ENCODE measurements at places on chromosomes 6 and 20. TPM values are rescaled to one million over a fixed set of nuclear protein-coding genes. Genes with fewer than 3 reads are reported as not detected.

Gene RNF217
- total RNA-seq = 15.9 TPM

Gene BTBD9
- 6.7 TPM for total RNA-seq

Gene F13A1
- total RNA-seq = not detected

Gene SLC2A10
- 5.4 TPM for total RNA-seq

Gene JAG1
- 113 TPM for total RNA-seq

Gene RGS17
- 3.3 TPM for total RNA-seq

Gene SRMS
- not detected for total RNA-seq

Gene C4B
- 0.77 TPM for total RNA-seq

Gene TUBB2B
- 4.6 TPM for total RNA-seq

Gene OR2H2
- total RNA-seq = not detected

Gene CCN5
- not detected for total RNA-seq

Gene ARMH2
- not detected for total RNA-seq

Gene EDN3
- not detected for total RNA-seq

Gene PMEPA1
- total RNA-seq = 0.51 TPM

Gene SLC17A5
- total RNA-seq = 22.6 TPM

Gene MLIP
- total RNA-seq = 1.3 TPM

Gene FRK
- total RNA-seq = 0.13 TPM

Gene LKAAEAR1
- total RNA-seq = 0.13 TPM

Gene CTAGE9
- not detected for total RNA-seq

Gene PLEKHG1
- 19.8 TPM for total RNA-seq

Gene CAGE1
- total RNA-seq = 0.13 TPM

Gene OPRL1
- 2.7 TPM for total RNA-seq

Gene CDSN
- total RNA-seq = under 0.01 TPM

Gene STMND1
- total RNA-seq = not detected

Gene LGSN
- not detected for total RNA-seq

Gene CGA
- total RNA-seq = not detected

Gene RBM12
- 39.7 TPM for total RNA-seq

Gene SSTR4
- not detected for total RNA-seq

Gene SLC17A2
- not detected for total RNA-seq

Gene SPAG4
- 10.5 TPM for total RNA-seq

Gene GPR6
- not detected for total RNA-seq

Gene TGIF2
- 29.0 TPM for total RNA-seq

Gene ZFP57
- total RNA-seq = 0.51 TPM

Gene HLA-DQA1
- total RNA-seq = not detected

Gene LPIN3
- 0.77 TPM for total RNA-seq

Gene GMPR
- total RNA-seq = 10.9 TPM

Gene TMEM200A
- under 0.01 TPM for total RNA-seq

Gene ALDH8A1
- 0.25 TPM for total RNA-seq

Gene NFATC2
- 2.7 TPM for total RNA-seq

Gene NRN1
- 28.1 TPM for total RNA-seq

Gene ID1
- total RNA-seq = 901 TPM

Gene PTK7
- total RNA-seq = 37.8 TPM

Gene SLC35D3
- total RNA-seq = not detected

Gene CEBPB
- 12.6 TPM for total RNA-seq

Gene RPP21
- 15.7 TPM for total RNA-seq

Gene MBOAT1
- 35.7 TPM for total RNA-seq

Gene DEFB127
- total RNA-seq = not detected

Gene FAM83B
- not detected for total RNA-seq

Gene HCRTR2
- not detected for total RNA-seq

Gene PLN
- not detected for total RNA-seq

Gene VGLL2
- not detected for total RNA-seq

Gene HMGCLL1
- total RNA-seq = not detected

Gene SYTL3
- total RNA-seq = 0.51 TPM

Gene AVP
- total RNA-seq = not detected

Gene LY6G6C
- total RNA-seq = not detected

Gene PRL
- not detected for total RNA-seq

Gene DLK2
- total RNA-seq = 0.76 TPM

Gene KAT14
- 8.7 TPM for total RNA-seq

Gene PAX1
- total RNA-seq = not detected

Data from dermis microvascular lymphatic vessel endothelial cell (primary cell).